ENCODE measurements at places on chromosomes 1 and 21.
A peak's percentile ranks its signal among the peaks of the same experiment; 100 is the strongest.

GRCh38 chr1:59113876-59114457 lies 182.9 kb upstream of the FGGY start:
- no peak for DNase-seq

DNA sequence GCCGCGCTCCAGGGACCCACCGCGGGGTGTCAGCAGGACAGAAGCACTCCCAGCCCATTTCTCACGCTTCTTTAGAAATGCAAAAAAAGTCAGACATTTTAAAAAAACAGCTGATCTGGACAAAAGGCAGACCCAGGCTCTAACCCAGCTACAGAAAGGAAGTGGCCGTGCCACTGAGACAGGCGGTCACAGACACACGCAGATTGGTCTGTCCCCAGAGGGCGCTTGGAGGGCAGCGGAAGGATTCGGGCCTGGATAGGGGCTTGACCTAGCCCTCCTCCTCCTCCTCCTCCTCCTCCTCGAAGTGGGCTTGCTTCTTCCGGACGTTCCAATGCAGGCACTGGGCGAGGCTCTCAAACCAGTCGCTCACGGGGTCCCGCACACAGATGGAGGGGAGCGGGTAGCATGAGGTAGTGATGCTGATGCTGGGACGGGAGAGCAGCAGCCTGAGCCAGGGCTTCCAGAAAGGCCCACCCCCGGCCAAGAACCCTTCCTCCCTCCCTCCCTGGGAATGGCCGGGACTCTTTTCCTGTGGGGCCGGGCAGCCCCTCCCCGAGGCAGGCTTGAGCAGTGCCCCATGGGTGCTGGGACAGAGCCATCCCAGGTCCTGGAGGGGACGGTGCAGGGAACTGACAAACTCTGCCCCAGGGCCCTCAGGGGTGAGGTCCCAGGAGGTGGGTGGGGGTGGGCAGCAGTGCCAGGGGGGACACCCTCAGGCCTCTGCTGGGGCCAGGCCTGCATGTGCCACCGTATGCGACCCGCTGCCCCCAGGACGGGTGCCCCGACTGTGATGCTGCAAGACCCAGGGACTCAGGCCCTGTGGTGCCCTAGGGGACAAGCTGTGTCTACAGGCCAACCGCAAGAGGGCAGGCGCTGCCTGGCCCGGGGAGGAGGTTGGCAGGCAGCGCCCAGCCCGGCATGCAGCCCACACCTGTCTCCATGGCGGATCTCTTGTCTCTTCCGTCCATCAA lies 25.3 kb downstream of the NADK start:
- DNase-seq: no peak

- no peak for DNase-seq
Measured at GRCh38 chr1:85214654-85215053, 13.8 kb upstream of the SYDE2 start.

- DNase-seq: no peak
Measured at GRCh38 chr1:12001249-12001917, 17.9 kb upstream of the MIIP start.

- DNase-seq: no peak
Measured at GRCh38 chr1:185894791-185895190, 160.6 kb downstream of the HMCN1 start.

DNA sequence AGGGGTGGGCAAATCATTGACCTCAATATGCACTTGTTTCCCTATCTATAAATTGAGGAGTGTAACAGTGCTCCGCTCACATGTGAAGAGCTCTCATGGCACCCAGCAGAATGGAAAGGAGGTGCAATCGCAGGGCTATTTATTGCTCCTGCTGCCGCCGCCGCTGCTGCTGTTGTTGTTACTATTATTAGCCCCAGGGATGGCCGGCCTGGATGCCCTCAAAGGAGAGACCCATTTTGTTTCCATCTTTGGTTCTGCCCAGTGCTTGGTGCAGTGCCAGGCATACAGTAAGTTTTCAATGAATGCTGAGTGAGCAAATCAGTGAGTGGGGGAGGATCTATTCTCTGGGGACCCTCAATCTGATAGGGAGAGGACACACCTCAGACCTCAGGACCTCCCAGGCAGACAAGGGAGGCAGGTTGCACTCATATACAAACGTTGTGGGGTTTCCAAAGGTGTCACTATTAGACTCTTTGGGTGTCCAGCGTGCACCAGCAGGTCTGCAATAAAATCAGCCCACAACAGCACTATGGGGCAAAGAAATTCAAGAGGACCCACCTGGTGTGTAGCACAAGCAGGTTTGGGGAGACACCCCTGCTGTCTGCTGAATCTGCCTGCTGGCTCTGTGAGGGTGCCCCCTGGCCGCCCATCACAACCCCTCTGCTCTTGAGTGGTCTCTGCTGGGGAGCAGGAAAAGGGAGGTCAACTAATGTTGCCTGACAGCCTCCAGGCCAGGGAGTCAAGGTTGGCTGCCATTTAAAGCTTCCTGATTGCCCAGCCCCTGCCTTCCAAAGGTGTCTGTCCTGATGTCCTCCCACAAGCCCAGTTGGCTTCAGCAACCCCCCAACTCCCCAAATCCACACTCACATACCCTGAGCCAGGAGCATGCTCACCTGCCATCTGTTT lies 136.3 kb downstream of the ACTL8 start:
- no peak for DNase-seq

GRCh38 chr1:180295999-180296398 lies 65.9 kb downstream of the LHX4 start:
- DNase-seq: no peak

- no peak for DNase-seq
Measured at GRCh38 chr1:15899266-15899665, 51.8 kb downstream of the SPEN start.

DNA sequence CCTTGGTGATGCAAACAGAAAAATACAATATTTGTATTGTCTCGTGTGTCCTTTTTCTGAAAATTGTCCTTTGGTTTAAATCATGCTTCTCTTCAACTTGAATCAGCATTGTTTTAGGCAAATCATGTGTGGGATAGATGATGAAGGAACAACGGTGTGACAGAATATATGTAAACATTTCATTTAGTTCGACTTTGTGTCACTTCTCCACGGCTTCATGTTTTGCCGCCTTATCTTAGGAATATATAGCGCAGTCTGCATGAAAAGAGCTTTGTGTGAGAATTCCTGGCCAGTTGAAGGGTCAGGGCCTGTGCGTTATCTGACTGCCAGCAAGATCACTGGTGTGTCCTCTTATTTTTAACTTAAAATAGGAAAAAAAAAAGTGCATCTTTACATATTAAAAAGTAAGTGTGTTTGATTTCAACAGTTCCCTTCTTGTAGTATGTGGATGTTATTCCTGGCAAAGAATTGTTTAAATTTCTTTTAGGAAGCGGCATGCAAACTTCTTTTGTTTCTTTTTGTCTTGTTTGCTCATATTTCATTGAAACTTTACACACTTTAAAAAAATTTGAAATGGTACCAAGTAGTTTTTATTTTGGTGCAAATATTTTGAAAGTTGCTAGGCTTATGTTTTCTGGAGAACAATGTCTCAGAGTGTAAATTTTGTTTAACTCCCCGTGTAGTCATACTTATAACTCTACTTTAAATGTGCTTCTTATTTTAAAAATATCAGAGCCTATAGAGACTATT lies 465.2 kb downstream of the USP25 start:
- DNase-seq: no peak

DNA sequence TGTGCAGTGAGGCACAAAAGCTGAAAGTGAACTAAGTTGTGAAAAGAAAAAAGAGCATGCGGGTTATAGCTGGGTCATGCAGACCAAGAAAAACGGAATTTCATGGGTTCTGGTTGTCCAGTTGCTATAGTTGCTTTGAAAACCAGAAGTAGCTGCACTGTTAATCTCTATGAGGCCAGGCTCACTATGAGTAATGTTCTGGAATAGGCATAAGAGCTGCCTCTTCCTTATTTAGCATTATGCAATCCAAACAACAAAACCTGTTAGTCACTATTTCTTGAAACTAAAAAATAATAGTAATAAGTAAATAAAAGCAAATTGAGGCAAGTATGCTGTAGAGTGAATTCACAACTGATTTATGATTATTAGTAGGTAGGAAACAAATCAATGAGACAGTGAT lies 1383.7 kb downstream of the MRPL39 start:
- no peak for DNase-seq

DNA sequence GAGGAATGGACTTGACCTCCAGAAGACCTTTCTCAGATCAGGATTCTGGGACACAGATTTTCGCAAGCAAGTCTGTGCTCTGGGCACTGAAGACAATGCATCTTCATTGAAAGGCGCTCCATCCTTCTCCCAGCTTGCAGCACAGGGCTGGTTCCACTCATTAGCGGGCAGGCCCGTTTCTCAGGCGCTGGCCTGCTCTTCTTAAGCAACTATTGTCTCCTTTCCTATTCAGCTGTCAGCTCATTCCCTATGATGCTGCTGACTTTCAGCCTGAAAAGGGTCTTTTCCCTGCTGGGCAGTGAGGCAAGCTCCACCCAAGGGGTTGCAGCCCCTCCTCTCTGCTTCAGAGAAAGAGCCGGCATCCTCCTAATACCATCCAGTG lies 91.9 kb upstream of the PLXNA2 start:
- no peak for DNase-seq

DNA sequence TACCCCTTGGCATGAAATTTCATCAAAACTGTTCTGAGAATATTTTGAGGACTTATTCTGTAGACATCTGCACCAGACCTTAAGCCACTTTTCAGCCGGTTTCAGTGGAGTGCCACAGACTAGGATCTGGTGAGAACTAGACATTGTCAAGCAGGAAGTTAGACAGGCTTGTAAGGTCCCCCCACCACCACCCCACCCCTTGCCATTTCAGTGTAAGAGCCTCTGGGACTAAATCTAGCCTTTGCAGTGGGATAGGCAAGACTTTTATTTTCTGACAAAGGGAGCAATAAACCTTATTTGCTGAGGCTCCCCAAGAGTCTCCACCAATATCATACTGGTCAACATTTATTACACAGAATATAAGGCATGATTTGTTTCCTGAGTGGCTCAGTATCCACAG lies 77.9 kb upstream of the EXO1 start:
- DNase-seq: no peak

GRCh38 chr1:110964455-110964903 lies 757 bp upstream of the LRIF1 start:
- DNase-seq: no peak

- DNase-seq: no peak
Measured at GRCh38 chr1:111515291-111516004, 12.0 kb upstream of the ADORA3 start.

- DNase-seq: no peak
Measured at GRCh38 chr1:227896710-227897655, 50.7 kb downstream of the WNT9A start.

DNA sequence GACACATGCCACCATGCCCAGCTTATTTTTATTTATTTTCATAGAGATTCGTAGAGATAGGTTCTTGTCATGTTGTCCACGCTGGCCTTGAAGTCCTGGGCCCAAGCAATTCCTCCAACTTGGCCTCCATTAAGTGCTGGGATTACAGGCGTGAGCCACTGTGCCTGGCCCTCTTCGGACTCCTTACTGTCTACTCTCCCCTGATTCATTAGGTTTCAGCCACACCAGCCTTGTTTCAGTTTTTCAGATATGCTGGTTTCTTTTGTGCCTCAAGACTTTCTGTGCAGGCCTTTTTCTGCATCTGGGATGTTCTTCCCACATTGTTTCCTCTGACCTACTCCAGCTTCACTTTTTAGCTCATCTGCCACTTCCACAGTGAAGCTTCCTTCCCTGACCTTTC lies 85.4 kb downstream of the CACNA1E start:
- DNase-seq: no peak

- no peak for DNase-seq
Measured at GRCh38 chr1:40625076-40625475, 40.4 kb downstream of the RIMS3 start.

- no peak for DNase-seq
Measured at GRCh38 chr1:223811634-223812101, 34.1 kb downstream of the TP53BP2 start.

GRCh38 chr21:46435786-46436227 lies 22.9 kb upstream of the DIP2A start:
- no peak for DNase-seq

DNA sequence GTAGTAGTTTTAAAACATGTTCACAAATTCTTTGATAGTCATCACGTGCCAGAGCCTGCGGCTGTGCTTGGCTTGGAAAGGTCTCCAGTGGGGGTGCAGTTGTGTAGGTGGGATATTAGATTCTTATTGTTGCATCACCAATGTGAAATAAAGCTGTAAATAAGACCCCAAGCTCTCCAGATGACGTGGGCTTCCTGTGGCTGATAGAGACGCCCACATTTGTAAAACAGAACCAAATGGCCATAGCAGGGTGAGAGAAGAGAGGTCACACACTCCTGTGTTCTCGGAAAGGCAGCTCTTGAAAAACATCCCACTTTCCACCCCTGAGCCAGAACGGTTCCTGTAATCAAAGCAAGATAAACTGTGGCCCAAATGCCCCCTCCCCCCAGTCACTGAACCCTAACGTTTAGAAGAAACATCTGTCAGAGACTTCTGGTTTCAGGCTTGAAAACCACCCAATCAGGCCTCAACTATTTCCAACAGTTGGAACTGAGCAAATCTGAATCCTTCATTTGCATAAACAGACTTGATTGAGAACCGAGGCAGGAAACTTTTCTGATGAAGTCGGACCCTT lies 6.6 kb upstream of the NTPCR start:
- DNase-seq: no peak

GRCh38 chr1:36136535-36136934 lies 11.5 kb upstream of the COL8A2 start:
- DNase-seq: peak; percentile 65

- DNase-seq: no peak
Measured at GRCh38 chr1:25080294-25081209, 150.5 kb upstream of the RUNX3 start.

GRCh38 chr1:155223047-155223446 lies 14.6 kb downstream of the MTX1 start:
- no peak for DNase-seq

GRCh38 chr1:39762550-39763540 lies 8.3 kb downstream of the OXCT2 start:
- no peak for DNase-seq

GRCh38 chr1:48560577-48560976 lies 88.6 kb upstream of the SPATA6 start:
- DNase-seq: no peak

DNA sequence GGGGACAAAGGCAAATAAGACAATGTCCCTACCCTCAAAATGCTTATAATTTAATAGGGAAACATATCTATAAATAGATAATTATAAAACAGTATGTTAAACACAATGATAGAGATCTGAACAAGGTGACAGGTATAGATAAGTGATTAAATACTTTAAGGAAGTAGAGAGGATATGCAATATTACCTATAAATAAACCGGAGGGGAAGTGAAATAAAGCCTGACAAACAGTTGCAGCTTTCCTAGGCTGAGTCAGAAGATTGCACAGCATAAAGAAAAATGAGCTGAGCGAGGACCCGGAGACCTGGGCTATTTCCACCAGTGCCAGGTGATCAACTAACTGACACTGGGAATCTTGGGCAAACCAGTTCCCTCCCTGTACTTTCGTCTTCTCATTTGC lies 11.5 kb upstream of the PSRC1 start:
- no peak for DNase-seq

- DNase-seq: no peak
Measured at GRCh38 chr1:8365661-8366362, 47.9 kb downstream of the SLC45A1 start.
